Astrocyte of the spinal cord (primary cell): ENCODE measurements at places on chromosomes 12 and 14.

DNA sequence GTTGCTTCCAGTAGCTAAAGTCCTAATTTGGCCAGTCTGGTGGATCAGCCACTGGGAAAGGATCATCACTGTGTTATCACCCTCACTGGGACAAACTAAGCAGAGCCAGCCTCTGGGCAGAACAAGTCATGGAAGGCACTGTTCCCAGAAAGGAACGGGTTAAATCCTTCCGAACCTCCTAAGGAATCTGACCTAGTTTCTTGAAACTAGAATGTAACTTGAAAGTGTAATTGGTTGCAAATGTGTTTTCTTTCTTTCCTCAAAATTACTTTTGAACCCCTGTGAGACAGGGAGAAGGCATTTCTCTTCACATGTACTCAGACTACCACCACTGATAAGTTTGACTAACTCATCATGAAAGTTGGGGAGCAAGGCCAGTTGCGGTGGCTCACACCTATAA is 18.7 kb upstream of the KICS2 start:
- no peak for DNase-seq

DNA sequence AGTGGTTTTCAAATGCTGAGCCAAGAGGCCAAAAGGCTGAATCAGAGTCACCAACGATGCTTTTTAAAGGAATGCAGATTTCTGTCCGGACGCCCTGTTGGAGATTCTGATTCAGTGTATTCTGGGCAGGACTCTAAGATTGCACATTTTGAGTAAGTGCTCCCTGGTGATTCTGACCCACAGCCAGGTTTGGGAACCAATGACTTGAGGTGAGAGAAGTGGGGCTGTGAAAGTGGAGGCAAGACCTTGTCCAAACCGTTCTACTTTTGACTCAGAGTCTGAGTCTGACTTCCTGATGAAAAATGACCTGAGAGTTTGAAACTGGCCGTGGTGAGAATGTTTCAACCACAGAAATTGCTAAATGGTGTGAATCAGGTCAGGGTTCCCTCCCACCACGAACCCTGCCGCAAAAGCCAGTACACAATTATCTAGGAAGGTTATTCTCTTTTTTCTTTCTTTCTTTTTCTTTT is 90.2 kb downstream of the NTN4 start:
- peak; percentile 98 for DNase-seq

- no peak for DNase-seq
Observed at GRCh38 chr12:95717316-95717928, 73.1 kb downstream of the NTN4 start.

- no peak for DNase-seq
Observed at GRCh38 chr12:42904683-42905418, 315.3 kb upstream of the PRICKLE1 start.

- DNase-seq = no peak
Observed at GRCh38 chr14:89268514-89268913, 148.5 kb downstream of the FOXN3 start.

- peak; percentile 5 for DNase-seq
Observed at GRCh38 chr14:31568671-31569070, 7.5 kb downstream of the NUBPL start.

- no peak for DNase-seq
Observed at GRCh38 chr12:114395755-114396152, 10.2 kb downstream of the TBX5 start.

DNA sequence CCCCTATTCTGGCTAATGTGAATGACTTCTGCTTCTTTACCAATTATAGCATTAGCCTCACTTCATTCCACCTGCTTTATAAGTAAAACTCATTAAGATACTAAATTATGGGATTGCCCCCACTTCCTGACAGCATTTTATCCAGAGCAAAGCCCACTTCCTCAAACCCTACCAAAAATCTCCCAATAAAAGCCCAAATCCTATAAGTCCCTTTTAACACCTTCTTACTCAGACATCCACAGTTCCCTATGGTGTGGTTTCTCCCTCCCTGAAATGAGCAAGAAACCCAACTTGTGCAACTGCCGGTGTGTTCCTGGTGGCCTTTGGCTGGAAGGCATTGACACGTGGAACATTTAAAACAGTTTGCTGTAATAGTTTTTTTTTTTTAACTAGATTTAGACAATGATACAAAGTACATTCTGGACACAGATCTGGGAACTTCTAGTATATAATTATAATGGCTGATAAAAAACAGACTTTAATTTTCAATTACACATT is 53.1 kb downstream of the BRMS1L start:
- no peak for DNase-seq

DNA sequence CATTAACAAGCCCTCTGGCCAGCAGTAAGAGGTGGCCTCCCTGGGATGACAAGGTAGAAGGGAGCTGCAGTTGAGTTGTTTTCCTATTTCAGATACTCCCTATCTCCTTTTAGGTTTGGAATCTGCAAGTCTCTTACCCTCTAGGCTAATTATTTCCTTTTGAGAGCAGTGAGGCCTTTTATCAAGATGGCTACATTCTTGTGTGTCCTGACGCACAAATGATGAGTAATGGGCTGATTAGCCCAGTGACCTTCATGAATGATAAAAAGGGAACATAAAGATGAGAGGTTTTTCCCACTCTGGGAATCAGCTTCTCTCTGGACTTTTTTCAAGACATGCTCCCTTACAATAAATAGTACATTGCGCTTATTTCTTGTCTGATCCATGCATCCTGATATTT is 22.9 kb downstream of the DYRK2 start:
- no peak for DNase-seq

DNA sequence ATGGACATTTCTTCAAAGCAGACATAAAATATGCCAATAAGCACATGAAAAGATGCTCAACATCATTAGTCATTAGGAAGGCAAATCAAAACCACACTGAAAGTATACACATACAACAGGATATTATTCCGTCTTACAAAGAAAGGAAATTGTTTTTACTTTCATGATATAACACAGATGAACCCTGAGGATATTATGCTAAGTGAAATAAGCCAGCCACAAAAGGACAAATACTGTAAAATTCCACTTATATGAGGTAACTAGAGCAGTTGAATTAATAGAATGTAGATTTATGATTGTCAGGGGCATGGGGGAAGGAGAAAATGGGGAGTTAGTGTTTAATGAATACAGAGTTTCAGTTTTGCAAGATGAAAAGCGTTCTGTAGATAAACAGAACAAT is 4.2 kb downstream of the ACYP1 start:
- peak; percentile 25 for DNase-seq

GRCh38 chr12:115988625-115989563 is 288.6 kb downstream of the MED13L start:
- no peak for DNase-seq

GRCh38 chr14:69956970-69957369 is 77.8 kb downstream of the SMOC1 start:
- no peak for DNase-seq

GRCh38 chr12:52542785-52543318 is 10.1 kb downstream of the KRT71 start:
- DNase-seq = no peak

- DNase-seq = no peak
Observed at GRCh38 chr14:40362856-40363255, 930.6 kb upstream of the FBXO33 start.

DNA sequence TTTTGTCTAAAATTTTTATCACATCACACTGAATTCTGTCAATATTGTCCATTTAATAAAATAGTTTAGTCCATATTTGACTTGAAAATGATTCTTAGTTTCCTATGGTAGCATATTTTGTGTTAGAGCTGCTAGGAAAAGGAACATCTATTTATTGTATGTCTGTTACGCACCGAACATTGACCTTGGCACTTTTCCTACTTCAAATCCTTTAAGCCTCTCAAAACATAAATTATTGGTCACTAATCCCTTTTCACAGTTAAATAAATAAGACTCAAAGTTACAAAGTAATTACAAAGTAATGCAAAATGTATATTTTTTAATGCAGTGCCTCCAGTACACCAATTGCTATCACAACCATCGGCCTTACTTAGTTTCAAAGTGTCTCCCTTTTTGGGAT is 28.5 kb downstream of the DCN start:
- DNase-seq = no peak

DNA sequence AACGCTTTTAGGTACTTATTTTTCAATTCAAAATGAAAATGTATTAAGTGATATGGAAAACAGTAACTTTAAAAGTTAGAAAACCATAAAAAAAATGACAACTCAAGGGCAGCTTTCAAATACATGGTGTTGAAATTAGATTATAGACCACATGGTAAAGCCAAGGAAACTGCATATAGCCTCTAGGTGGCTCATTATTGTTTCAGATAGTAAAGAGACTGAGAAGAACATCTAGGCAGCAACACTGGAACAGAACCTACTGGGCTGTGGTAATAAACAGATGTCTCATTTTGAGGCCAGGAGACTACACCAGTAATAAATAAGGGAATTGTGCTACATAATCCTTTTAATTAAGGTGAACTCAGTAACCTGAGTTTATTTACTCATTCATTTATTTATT is 13.0 kb downstream of the FBXO33 start:
- no peak for DNase-seq

DNA sequence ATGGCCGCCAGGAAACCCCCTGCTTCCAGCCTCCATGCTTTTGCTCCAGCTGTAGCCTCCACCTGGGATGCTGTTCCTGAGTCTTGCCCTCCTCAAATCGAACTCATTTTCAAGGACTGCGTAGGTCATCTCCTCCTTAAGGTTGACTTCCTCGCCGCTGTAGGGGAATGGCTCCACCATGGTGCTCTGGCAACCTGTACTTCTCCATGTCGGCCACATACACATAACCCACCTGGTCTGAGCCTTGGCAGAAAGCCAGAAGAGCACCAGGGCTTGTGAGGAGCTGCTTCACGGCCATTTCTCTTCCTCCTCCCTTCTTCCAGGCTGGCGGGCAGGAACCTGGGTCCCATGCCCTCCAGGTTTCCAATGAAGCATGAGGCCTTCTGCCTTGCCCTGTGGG is 36.7 kb upstream of the BEGAIN start:
- DNase-seq = no peak
